ENCODE measurements at places on chromosomes 16 and 17.

DNA sequence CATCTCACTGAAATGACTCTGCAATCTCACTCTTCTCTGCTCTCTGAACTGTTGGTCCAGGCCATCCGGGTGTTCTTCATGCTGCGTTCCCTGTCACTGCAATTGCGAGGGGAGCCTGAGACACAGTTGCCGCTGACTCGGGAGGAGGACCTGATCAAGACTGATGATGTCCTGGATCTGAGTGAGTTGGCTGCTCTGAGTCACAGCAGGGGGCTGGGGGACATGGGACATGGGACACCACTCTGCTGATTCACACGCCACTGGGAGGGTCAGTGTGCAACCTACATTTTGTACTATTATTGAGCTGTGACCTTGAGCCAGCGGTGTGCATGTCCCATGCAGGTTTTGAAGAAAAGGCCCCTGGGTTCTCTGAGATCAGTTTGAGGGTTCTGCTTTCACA is 116.5 kb downstream of the CLEC16A start:
- no peak for DNase-seq

GRCh38 chr16:3508736-3509135 is 7.9 kb downstream of the CLUAP1 start:
- DNase-seq = no peak

DNA sequence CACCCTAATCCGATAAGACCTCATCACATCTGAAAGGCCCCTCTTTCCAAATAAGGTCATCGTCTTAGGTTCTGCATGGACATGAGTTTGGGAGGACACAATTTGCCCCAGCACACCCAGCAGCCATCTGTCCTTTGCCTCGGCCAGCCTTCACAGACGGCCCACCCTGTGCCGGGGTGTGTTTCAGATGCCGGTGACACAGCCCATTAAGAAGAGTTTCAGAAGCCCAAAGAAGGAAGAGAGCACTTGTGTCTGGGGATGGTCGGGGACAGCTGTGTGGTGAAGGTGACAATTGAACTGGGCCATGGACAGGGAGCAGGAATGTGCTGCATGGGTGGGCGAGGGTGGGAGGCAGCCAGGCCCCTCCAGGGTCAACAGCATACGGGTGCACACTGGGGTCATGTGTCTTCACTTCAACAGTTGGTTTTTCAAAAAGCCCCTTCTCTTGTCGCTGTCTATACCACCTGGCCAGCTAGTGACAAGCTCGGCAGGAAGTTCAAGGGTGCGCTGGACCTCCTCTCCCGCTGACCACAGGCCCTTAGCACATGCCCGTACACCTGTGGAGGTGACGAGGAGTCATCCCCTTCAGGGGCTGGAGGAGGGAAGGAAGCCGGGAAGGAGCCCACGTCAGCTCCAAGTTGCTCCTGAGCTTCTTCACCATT is 183.1 kb downstream of the C16orf95 start:
- no peak for DNase-seq

GRCh38 chr16:11791144-11791828 is 5.8 kb downstream of the ZC3H7A start:
- peak; percentile 22 for DNase-seq

GRCh38 chr16:5000573-5001001 is 33.1 kb downstream of the NAGPA start:
- DNase-seq = no peak

- DNase-seq = peak; percentile 82
Observed at GRCh38 chr17:8965394-8966168, at the start of gene PIK3R5. PIK3R5 (minus strand) TSS chr17:8965707; CDS start chr17:8911494, 54,213 bp downstream.

- DNase-seq = no peak
Observed at GRCh38 chr17:80886641-80887573, 104.7 kb upstream of the CHMP6 start.

- DNase-seq = no peak
Observed at GRCh38 chr16:66337463-66338188, 28.9 kb upstream of the CDH5 start.

DNA sequence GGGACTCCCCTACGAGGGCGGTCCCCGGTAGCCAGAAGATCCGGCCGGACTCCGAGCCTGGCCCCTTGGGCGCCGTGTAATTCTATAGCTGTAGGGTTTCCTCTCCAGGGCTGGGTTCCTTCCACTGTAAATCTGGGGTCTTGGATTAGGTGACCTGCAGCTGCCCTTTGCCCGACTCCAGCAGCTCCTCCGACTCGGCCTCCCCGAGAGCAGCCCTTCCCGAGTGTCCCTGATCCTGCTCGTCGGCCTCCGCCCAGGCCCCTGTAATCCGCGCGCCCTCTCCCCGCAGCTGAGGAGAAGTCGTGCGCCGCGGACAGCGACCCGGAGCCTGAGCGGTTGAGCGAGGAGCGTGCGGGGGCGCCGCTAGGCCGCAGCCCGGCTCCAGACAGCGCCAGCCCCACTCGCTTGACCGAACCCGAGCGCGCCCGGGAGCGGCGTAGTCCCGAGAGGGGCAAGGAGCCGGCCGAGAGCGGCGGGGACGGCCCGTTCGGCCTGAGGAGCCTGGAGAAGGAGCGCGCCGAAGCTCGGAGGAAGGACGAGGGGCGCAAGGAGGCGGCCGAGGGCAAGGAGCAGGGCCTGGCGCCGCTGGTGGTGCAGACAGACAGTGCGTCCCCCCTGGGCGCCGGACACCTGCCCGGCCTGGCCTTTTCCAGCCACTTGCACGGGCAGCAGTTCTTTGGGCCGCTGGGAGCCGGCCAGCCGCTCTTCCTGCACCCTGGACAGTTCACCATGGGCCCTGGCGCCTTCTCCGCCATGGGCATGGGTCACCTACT is 5.5 kb downstream of the TBX2 start:
- peak; percentile 87 for DNase-seq

GRCh38 chr17:81733507-81734404 is 21.7 kb downstream of the SLC25A10 start:
- peak; percentile 85 for DNase-seq

DNA sequence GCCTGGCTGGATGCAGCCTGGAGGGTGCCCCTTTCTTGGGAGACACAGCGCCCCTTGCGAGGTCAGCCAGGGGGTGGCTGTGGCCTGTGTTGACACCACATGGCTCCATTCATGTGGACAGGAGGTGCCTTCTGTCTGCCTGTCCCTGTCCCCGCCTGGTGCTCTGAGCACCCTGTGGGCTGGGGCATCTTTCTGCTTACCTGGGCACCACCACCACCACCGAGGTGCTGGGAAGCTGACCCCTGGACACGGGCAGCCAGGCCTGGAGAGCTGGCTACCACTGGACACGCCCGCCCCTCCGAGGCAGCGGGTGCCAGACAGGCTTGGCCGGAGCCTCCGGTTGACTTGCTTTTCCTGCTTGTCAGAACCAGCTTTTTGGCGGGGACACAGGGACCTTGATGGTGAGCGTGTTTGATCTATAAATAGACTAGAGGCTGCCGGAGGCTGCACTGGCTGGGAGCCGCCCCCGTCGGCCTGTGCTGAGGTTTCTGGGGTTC is 121.3 kb upstream of the GSE1 start:
- no peak for DNase-seq

GRCh38 chr16:88714420-88715302 is 8.4 kb downstream of the CTU2 start:
- no peak for DNase-seq

DNA sequence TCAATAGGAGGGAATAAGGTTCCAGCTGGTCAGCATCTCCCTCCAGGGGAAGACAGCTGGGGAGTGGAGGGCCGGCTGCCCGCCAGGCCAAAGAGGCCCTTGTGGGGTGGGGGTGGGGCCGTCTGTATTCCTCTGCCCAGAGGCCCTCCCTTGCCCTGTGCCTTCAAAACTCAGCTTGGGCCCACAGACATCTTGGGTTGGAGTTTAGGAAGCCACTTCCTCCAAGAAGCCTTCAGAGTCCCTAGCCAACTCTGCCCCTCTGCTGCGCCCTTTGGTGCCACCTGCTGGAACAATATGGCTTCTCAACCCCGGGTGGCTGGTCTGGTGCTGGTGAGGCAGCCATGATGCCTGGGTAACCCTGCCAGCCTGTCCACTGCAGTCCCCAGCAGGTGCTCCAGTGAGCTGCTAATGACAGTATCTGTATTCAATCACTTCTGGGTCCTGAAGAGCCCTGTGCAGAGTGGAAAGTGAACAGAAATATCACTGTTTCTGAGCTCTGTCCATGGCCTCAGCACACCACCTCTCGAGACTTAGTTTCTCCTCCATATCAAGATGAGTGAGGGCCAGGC is 16.7 kb downstream of the HSD11B2 start:
- DNase-seq = no peak

GRCh38 chr16:2857451-2858244 is at the start of gene PRSS22:
PRSS22 (minus strand) TSS chr16:2858170; CDS start chr16:2858104, 66 bp downstream.
- DNase-seq = peak; percentile 38

DNA sequence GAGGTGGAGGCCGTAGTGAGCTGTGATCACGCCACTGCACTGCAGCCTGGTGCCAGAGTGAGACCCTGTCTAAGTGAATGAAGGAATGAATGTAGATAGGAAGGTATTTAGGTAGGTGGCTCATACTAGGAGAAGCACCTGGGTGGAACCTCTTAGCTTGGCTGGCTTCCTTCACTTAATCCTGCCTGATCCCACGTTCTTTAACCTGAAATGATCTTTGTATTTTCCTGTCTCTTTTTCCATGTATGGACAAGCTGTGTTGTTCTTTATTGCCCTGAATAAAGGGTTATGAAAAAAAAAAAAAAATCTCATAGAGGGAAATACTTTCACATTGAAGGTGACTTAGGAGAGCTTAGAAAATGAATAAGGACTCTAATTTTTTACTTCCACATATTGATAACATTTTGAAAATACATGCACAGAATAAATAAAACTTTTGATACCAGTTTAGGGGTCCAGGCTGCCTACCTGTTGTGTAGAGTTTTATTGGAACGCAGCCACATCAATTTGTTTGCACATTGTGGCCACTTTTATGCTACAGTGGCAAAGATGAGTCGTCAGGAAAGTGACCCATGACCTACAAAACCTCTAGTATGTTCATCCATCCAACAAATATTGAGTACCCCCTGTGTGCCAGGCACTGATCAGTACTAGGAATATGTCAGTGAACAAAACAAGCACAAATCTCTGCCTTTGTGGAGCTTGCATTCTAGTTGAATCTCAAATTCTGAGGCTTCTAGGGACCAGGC is 44.6 kb downstream of the VPS35L start:
- DNase-seq = no peak

GRCh38 chr16:78980825-78981224 is 619.7 kb downstream of the MAF start:
- DNase-seq = no peak

DNA sequence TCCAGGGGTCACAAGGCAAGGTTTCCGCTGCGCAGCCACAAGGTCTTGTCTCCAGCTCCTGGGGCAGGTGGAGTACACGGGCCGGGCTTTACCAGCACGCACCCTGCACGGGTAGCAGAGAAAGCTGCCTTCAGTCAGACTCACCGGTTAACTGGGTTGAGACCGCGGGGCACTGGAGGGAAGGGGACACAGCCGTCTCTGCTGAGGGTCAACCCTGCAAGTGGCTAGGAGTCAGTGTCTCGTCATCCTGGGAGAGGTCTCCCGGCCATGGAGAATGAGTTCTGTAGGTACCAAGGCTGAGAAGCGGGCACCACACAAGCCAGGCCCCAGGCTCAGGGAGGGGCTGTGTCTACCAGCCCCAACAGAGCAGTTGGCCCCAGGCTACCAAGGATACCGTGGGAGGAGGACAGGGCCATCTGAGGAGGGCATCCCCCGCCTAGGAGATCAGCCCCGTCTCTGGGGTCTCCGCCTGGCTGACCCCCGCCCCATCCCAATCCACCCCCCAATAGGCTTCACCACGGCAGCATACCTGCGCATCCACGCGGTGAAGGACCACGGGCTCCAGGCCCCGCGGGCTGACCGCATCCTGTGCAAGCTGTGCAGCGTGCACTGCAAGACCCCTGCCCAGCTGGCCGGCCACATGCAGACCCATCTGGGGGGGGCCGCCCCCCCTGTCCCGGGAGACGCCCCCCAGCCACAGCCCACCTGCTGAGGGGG is 2.8 kb upstream of the PRRT2 start:
- DNase-seq = no peak

DNA sequence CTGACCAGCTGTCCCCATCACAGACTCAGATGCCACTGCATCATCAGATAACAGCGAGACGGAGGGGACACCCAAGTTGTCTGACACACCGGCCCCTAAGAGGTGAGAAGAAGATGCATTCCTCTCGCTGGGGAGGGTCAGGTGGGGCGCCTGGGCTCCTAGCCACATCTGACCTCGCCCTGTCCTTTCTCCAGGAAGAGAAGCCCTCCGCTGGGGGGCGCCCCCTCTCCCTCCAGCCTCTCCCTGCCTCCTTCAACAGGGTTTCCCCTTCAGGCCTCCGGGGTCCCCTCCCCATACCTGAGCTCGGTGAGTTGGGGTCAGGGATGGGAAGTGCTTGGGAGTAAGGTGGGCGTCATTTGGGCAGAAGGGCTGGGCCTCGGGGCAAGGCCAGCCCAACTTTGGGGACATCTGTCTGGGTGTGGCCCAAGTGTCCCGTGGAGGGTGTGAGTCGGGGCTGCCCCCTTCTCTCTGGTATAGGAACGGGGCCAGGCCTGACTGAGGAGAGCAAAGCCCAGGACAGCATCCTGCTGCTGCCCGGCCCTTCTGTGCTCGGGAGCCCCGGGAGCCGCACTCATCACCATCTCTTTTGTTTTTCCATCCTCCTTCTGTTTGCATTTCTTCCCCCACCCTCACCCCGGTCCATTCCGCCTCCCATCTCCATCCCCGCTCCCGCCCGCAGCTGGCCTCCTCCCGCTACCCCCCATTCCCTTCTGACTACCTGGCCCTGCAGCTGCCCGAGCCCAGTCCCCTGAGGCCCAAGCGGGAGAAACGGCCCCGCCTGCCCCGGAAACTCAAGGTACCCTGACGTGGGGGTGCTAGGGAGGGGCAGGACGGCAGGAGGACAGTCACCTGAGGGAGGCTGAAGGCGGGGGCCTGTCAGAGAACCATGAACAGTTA is 4.9 kb downstream of the INO80E start:
- no peak for DNase-seq

DNA sequence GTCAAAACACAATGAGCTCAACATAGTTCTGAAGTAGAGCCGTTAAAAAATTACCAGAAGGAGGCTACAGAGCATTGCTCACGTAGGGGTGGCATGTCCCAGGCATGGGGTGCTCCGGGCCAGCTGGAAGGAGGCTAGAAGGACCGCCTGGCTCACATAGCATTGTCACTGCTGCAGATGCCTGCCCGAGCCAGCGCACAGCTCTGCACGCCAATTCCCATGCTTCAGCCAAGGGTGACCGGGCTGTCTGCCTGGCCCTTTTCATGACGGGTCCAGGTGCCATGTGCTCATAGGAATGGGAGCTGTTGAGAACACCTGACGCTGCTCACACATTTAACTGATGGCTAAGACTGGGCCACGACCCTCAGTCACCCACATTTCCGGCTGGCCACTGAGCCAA is 228.9 kb upstream of the FOXF1 start:
- no peak for DNase-seq

- no peak for DNase-seq
Observed at GRCh38 chr17:60827943-60828342, 150.3 kb downstream of the BCAS3 start.

DNA sequence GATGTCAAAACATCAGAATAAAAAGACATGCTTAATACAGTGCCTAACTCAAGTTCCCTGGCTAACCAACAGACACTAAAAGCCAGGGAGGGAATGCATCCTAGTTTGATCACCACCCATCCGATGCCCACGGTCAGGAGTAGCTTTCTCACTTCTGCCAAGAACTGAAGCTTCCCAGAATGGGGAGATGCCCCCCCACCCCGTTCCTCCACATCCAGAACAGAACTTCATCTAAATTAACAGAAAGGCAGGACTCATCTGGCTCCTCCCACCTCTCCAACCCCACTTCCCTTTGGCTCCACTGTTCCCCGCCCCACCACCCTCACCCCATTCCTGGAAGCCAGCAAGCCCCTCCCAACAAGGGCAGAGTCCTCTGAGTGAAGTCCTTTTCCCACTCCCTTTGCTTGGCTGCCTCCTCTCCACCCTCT is 33.7 kb downstream of the GDE1 start:
- DNase-seq = no peak

- DNase-seq = no peak
Observed at GRCh38 chr16:69823831-69824563, 61.9 kb downstream of the WWP2 start.
